ENCODE measurements at places on chromosomes 5 and 9.

DNA sequence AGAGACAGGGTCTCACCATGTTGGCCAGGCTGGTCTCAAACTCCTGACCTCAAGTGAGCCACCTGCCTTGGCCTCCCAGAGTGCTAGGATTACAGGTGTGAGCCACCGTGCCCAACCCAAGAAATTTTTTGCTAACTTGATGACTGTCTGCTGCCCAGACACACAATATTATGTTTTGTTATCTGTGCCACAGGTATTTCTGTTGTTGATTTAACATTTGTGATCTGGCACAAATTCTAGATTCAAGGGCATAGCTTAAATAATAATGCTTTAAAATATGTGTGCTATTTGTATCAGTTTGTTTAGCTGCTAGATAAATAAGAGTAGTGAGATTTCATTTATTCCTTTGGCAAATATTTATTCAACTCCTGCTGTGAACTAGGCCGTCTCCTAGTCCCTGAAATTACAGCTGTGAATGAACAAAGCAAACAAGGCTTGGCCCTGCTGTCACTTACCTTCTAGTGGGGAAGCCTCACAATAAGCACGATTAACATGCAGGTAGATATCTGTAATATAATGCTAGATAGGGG is 35.3 kb downstream of the GAPVD1 start:
- no peak for DNase-seq

GRCh38 chr9:36765468-36766341 is 193.0 kb downstream of the MELK start:
- peak; percentile 94 for DNase-seq

DNA sequence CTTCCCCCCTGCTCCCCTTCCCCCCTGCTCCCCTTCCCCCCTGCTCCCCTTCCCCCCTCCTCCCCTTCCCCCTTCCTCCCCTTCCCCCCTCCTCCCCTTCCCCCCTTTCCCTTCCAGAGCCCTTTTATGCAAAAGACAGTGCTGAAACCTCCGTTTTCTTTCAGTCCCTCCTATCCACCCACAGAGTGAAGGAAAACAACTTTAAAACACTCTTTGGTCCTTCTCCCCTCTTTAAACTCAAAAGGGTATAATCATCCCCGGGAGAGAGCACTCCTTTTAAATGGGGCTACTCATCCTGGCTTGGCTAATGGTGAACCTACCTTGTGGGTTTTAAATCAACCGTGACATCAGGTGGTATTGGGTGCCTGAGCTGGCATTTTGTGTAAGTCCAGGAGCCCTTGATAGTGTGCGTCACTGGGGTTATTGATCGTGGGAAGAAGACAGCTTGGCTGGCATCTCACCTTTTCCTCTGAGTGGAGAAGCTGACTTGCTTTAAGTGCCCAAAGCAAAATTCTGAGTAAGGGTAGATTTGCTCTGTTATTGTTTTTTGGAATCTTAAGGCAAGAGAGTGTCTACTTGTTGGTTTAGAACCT is 2.7 kb downstream of the LARP1 start:
- DNase-seq = peak; percentile 58

DNA sequence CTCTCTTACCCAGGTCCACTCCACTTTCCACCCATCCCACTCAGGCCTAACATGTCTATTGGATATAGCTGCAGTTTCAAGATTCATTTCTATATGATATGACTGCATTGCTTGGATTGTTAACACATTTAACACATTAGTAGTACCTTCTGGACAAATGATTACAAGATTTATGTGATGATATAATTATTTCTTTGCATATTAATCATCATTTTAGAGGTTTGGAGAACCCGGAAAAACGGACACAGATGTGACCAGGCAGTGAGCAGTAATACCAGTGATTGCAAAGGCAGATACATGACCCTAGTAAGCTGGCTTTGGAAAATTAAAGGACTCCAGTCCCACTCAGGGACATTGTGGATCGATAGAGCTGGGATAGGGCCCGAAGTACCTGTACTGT is 103.8 kb downstream of the PRR16 start:
- DNase-seq = no peak

- DNase-seq = no peak
Observed at GRCh38 chr5:117394506-117395157, 820.0 kb upstream of the SEMA6A start.

All from activated CD4-positive, alpha-beta T cell treated with anti-CD3 and anti-CD28 coated beads, Interleukin-10, Interleukin-2, amounts not matched to agents 100 ng/mL and 50 ng/mL, durations not matched to agents 16 hours and 8 hours (primary cell).